ENCODE measurements at places on chromosomes 11 and 22.

- DNase-seq: no peak
Measured at GRCh38 chr11:6862961-6863360, at the start of gene OR10A2. Gene OR10A2, plus strand, starts transcription at chr11:6863057. Its CDS starts 6,698 bp downstream, at chr11:6869755.

DNA sequence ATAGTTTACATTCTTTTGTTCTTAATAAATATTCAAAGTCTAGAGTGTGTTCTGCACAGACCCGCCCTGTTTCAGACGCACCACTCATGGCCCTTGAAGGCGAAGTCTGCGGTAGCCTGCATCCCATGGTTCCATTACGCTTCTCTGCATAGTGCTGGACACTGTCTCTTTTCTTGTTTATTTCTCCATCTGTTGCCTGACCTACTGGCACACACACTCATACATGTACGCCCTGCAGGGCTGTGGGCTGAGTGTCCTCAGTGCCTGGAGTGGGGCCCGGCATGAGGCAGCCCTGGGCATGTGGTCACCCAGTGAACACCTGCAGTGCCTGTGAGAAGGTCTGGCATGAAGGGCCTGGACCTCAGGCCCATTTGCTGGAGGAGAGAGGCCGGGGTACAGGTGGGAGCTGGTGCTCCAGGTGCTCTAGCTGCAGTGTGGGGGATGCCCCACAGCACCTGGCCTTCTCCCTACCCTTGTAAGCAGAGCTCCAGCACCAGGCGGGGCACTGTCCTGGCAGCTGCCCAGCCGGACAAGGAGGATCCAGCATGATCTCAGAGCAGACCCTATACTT lies 404.1 kb downstream of the TBC1D22A start:
- DNase-seq: no peak

- no peak for DNase-seq
Measured at GRCh38 chr22:49561338-49561737, 266.3 kb downstream of the BRD1 start.

GRCh38 chr11:130216591-130217132 lies 57.1 kb downstream of the ST14 start:
- no peak for DNase-seq

DNA sequence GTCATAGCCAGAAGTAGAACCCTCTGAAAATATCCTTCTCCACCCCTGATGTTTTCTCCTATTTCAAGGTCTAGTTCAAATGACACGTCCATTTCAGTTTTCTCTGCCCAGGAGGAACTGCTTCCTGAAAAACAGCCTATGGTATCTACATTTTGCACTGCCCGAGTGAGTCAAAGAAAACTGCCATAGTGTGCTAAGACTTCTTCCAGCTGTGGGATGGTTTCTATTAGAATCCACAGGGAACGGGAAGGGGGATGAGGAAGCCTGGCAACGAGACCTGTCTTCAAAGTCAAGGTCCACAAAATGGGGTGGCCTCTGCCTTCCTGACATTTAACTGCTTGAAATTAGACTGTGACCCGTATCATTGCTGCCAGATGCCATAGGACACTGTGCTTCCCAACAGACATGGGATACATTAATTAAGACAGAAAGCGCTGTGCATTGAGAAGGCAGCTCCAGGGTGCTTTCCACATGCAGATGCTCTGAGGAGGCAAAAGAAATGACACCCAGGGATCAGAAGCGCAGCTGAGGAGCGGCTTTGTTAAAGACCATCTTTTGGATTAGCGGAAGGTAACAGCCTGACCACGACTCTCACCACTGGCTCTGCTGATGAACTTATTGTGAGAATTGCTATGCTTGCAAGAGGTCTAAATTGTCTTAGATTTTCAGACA lies 39.4 kb upstream of the NUP50 start:
- no peak for DNase-seq

DNA sequence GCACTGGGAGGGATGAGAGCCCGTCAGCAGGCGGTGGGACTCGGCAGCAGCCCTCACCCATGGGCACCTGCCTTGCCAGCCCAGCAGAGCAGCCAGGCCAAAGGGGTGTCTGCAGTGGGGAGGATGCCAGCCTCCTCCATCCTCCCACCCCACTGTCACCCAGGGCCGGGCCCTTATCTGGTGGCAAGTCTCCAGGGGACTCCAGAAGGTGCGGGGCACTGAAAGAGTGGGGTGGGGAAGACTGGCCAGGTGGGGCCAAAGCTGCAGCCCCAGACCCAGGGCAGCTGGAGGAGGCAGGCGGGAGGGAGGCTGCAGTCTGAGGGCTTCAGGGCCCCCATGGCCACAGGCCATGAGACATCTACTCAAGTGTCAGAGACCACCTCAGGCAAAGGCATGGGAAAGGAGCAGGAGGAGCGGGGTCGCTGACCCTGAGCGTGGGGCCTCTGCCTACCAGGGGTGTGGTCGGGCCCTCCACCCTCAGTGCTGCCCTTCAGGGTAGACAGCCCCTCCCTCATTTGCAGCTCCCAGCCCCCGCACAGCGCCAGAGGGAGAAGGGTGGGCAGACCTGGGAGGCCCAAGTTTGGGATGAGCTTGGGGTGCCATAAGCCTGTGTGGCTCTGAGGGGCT lies 3.5 kb downstream of the DGCR6L start:
- DNase-seq: no peak

- no peak for DNase-seq
Measured at GRCh38 chr11:102914238-102915043, 39.7 kb upstream of the MMP12 start.

DNA sequence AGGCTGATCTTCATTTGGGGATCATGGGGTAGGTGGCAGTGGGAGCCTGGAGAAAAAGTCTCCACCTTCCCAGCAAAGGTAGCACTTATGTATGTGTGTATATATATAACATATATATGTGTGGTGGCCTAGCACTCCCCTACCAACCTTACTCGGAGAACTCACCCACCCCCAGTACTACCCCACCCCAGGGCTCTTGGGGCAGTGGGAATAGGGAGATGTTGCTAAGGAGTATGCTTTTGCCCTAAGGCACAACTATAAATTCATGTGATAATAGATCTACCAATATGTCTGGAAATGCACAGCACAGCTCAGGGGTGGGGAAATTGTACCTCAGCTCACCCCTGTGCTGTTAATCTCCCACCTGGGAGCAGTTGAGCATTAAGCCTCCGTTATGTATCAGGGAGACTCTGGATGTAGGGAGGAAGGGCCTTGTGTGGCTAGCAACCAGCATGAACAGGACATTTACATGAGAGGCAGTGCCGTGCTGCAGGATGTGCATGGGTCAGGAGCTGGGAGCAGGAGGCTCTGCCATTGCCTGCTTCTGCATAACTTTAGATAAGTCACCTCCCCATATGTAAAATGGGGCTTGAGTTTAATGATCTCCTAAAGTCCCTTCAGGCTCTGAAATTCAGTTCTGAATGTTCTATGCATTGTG lies 57.3 kb downstream of the C11orf91 start:
- no peak for DNase-seq

DNA sequence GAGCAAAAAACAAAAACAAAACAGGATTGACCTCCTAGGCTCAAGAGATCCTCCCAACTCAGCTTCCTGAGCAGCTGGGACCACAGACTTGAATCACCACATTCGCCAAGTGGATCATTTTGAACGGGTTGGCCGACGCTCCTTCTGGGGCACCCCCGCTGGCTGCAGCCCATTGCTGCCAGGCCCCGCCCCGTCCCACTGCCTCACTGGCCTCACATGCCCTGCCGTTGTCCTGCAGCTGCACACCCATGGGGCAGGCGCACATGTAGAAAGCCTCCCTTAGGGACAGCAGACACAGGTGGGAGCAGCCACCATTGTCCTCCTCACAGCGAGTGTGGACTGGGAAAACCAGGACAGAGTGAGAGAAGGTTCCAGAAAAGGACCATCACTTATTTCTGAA lies 154.5 kb downstream of the CRYBB2 start:
- DNase-seq: no peak
